Nucleus accumbens (tissue), 56 donors: ENCODE measurements at places on chromosomes 7 and 10.

- DNase-seq = no peak
These were observed 115.8 kb downstream of the SORBS1 start for GRCh38 chr10:95445223-95445836.

- no peak for DNase-seq
These were observed 10.7 kb downstream of the HECTD2 start for GRCh38 chr10:91420868-91421267.

- no peak for DNase-seq
These were observed 217.1 kb upstream of the DPP6 start for GRCh38 chr7:153835103-153835502.

DNA sequence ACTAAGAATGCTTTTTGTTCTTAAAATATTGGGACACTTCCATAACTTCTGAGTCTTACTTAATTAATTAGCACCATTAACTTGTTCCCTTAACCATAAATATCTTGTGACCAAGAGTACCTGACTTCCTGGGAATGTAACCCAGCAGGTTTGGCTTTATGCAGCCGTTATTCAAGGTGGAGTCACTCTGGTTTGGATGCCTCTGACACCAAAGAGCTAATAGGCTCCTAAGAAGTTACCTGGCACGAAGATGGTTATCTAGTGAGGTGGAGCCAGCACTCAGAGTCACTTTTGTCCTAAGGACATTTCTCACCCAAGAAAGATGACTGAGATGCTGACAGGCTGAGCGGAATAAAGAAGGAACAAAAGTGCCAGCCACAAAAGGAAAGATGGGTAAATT is 172.3 kb downstream of the C1GALT1 start:
- no peak for DNase-seq
